ENCODE measurements at places on chromosomes 4 and X.

DNA sequence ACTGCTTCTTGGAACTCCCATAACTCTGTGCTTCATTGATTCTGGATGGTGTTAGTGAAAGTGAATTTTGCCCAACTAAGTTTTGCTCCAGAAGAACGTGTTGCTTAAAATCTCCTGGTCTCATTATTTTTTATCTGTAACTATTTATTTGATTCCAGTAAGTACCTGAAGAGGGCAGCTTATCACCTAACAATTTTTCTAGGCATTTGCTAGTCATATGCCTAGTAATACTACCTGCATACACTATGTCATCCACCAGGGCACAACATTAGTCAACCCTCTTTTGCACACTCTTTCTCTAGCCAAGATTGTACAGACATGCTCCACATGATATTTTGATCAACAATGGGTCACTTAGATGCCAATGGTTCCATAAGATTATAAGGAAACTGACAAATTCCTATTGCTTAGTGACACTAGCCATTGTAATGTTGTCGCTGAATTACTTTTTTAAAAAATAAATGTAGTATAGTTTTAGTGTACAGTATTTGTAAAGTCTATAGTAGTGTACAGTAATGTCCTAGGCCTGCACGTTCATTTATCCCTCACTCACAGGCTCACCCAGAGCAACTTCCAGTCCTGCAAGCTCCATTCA, 499.9 kb upstream of the AADAT start:
- DNase-seq = no peak
- no peaks in the 10 kb centered on the region for H3K36me3 ChIP-seq
- no peaks in the 10 kb centered on the region for H3K4me1 ChIP-seq
- H3K27me3 ChIP-seq = no peaks in the 10 kb centered on the region
- no peak overlapping the region for H3K4me3 ChIP-seq
- no peak overlapping the region for H3K27ac ChIP-seq

DNA sequence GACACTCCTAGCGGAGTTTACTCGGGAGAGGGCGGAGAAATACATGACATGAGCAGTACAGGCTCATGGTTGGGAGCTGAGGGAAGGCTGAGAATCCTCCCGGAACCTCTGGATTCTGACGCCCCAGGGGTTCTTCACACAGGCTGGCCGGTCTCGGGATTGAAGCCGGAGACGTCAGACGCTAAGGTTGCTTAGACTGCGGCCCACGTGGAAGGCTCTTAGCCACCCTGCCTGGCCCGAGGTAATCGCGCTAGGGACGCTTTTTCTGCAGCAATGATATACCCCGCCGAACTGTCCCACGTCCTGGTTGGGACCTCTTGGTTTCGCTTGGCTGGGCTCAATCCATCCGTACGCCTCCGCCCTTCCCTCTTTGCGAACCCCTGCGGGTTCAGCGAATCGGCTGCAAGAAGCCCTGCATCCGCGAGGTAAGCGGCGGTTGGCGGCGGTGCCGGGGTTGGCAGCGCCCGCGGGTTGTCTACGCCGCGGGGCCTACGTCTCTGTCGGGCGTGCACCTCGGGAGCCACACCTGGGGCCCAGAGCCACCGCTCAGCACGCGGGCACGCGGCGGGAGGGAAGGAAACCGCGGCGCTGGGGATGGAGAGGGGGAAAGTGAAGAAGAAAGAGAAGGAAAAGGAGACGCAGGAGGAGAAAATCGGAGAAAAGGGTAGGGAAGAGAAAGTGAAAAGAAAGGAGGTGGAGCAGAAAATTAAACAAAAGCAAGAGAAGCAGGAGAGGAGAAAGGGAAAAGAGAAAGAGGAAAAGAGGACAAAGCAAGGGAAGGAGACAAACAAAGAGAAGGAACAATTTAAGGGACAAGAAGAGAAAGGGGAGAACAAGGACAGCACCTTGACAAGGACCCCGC, at the start of gene ARL9:
Gene ARL9 (plus strand): TSS at position 523 of the 862 bp plus-strand sequence. CDS start 72 bp downstream, at position 595.
- no peak within 1 kb of the TSS for H3K27ac ChIP-seq
- peak within 1 kb of the TSS; percentile 82 for H3K4me3 ChIP-seq
- peak; percentile 93 for DNase-seq
- H3K4me1 ChIP-seq = peaks cover 2% of the 10 kb centered on the region
- H3K36me3 ChIP-seq = peaks cover 29% of the 10 kb centered on the region

GRCh38 chr4:106038012-106038411, 142.7 kb downstream of the NPNT start:
- H3K36me3 ChIP-seq = no peaks in the 10 kb centered on the region
- H3K4me3 ChIP-seq = no peak overlapping the region
- no peaks in the 10 kb centered on the region for H3K4me1 ChIP-seq
- H3K27ac ChIP-seq = no peak overlapping the region
- DNase-seq = no peak
- H3K27me3 ChIP-seq = no peaks in the 10 kb centered on the region

DNA sequence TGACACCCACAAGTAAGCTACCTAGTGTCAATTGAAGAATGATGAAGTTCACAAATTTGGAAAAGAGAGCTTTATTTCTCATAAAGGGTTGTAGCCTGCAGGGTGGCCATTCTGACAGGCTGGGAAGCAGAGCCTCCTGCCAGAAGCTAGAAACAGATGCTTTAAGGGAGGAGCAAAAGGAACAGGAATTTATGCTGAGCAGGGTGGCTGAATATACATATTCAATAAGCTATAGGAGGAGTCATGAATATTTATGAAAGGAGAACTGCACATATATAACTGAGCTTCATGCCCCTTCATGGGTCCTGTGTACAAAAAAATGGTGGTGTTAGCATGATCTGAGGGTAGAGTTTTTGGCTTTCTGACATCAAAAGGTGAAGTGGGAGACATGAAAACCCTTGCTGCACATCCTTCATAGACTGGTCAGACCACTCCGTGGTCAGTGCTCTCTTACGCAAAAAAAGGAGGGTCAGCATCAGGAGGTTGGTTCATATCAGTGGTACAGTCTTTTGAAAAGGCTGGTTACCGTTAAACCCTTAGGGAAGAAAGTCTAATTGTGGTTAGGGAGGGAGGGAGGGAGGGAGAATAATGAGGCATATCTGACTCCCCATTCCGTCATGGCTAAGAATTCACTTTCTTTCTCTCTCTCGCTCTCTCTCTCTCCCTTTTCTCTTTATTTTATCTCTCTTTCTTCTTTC, 121.4 kb downstream of the LUZP4 start:
- no peaks in the 10 kb centered on the region for H3K4me1 ChIP-seq
- no peaks in the 10 kb centered on the region for H3K27me3 ChIP-seq
- H3K36me3 ChIP-seq = no peaks in the 10 kb centered on the region
- H3K27ac ChIP-seq = no peak overlapping the region
- H3K4me3 ChIP-seq = no peak overlapping the region
- DNase-seq = no peak

GRCh38 chr4:82728301-82728700, 70.3 kb downstream of the SCD5 start:
- H3K27me3 ChIP-seq = no peaks in the 10 kb centered on the region
- peak overlapping the region; percentile 64 for H3K4me3 ChIP-seq
- no peak overlapping the region for H3K27ac ChIP-seq
- no peaks in the 10 kb centered on the region for H3K4me1 ChIP-seq

DNA sequence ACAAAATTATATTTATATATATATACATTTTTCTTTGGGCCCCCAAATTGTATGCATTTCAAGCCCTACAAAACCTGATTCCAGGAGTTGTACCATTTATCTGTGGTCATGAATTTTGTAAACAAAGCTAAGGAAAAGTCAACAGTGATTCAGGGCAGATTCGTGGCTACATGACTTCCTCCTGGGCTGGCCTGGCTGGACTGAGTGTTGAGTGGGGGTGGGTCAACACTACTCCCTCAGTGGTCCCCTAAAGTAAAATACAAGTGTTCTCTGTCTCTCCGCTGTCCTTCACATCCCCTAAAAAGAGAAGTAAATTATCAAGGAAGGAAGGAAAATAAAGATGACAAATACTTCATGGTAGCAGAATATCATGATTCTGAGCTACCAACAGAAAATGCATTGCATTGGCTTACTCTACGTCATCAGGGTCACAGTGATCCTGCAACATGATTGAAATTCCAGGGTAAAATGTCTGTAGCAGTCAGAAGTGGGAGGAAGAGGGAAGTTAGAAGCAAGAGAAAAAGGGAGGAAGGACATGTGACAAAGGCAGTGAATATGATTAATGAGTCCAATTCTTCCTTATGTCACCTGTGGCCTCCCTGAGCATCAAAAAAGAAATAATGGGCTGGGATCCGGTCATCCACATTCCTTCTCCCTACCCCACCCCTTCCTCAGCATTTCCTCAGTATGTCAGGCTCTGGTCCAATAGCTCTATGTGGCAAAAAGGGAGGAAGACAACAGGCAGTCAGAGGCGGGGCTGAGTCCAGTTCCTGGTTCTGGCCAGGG, 42.4 kb upstream of the MYOZ2 start:
- H3K27ac ChIP-seq = no peak overlapping the region
- H3K4me1 ChIP-seq = no peaks in the 10 kb centered on the region
- no peaks in the 10 kb centered on the region for H3K36me3 ChIP-seq
- no peak overlapping the region for H3K4me3 ChIP-seq

DNA sequence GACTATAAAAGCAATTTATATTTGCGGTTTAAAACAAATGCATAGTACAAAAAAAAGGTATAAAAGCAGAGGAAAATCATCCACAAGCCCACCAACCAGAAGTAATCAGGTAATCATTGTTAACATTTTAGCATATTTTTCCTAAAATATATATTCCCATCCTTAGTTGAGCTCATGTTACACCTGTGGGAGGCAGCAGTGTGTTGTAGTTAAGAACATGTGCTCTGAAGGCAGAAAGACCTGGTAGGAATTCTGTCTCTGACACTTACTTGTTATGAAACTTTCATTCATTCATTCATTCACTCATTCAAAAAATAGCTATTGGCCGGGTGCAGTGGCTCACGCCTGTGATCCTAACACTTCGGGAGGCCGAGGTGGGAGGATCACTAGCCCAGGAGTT, 15.4 kb upstream of the CDKL5 start:
- no peak overlapping the region for H3K4me3 ChIP-seq
- H3K4me1 ChIP-seq = no peaks in the 10 kb centered on the region
- DNase-seq = no peak
- H3K27me3 ChIP-seq = no peaks in the 10 kb centered on the region
- H3K27ac ChIP-seq = no peak overlapping the region

DNA sequence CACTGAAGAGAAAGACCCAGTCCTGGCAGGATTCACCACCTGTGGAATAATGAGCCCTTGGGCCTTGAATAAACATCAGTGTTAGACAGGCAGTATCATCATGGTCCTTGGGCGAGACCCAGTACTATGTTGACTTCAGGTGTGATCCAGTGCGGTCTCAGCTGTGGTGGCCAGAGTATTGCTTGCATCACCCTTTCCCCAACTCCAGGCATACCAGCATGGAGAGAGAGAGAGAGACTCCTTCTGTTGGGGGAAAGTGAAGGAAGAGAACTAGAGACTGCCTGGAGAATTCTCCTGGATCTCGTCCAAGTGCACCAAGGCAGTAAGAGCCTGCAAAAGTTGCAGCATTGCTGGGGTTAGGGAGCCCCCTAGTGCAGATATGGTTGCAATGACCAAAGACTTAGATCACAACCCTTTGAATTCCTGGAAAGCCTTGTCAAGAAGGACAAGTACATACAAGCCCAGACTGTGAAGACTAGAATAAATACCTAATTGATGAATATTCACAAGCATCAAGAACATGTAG, 61.1 kb upstream of the VAMP7 start:
- H3K4me3 ChIP-seq = no peak overlapping the region
- H3K27ac ChIP-seq = no peak overlapping the region
- H3K36me3 ChIP-seq = no peaks in the 10 kb centered on the region
- DNase-seq = peak; percentile 81

- no peak overlapping the region for H3K4me3 ChIP-seq
- no peaks in the 10 kb centered on the region for H3K36me3 ChIP-seq
- no peaks in the 10 kb centered on the region for H3K4me1 ChIP-seq
- no peak for DNase-seq
Observed at GRCh38 chrX:48794911-48795515, 6.9 kb upstream of the HDAC6 start.

DNA sequence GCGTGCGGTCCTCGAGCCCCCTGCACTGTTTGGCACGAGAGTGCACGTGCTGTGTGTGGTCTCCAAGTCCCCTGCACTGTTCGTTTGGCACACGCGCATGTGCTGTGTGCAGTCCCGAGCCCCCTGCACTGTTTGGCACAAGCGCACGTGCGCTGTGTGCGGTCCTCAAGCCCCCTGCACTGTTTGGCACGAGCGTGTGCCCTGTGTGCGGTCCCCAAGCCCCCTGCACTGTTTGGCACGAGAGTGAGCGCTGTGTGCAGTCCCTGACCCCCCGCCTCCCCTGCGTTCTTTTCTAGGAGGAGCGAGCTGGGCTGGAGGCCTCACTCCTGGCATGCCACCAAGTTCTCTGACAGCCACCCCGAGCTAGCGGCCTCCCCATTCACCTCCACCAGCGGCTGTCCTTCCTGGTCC, 76.5 kb upstream of the CLDN34 start:
- H3K27ac ChIP-seq = no peak overlapping the region
- H3K4me3 ChIP-seq = no peak overlapping the region
- H3K27me3 ChIP-seq = no peaks in the 10 kb centered on the region
- no peaks in the 10 kb centered on the region for H3K4me1 ChIP-seq

Data from endodermal cell (in vitro differentiated cells).